ENCODE measurements at places on chromosomes 6 and 20.

DNA sequence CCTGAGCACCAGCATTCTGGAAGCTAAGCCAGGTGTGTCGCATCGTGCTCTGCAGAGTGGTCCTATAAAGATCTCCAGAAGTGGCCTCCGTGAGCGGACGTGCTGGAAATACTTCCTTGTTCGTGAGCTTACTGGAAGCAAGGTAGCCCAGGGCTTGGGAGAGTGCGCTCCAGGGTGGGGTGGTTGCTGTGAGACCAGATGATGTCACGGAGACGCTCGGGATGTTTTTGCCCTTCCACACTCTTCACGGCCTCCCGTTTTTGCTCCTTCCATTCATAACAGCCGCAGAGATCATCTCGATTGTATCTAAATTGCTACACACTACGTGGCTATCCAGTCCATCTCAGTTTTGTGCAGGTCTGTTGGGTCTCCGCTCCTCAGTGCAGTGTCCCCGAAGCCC lies 373.4 kb downstream of the THBS2 start:
- no peak for DNase-seq

- no peak for DNase-seq
Measured at GRCh38 chr20:32565735-32566032, 19.4 kb downstream of the NOL4L start.

DNA sequence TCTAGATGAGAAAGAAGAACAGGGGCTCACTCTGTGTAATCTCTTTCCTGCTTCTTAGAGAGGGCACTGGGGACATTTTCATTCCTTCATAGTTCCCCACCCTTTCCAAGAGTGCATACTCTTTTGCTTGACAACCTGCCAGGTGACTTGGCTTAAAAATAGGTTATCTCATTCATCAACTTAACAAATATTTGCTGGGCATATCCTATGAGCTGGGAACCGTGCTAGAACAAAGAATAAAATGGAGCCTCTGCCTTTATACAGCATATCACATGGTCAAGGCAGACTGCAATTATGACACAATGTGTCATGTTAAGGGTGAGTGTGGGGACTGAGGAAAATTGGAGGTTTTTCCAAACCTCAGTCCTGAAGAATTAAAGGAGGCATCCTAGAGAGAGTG lies 209.8 kb upstream of the FOXA2 start:
- no peak for DNase-seq

GRCh38 chr20:44894959-44895358 lies 9.5 kb downstream of the YWHAB start:
- DNase-seq = no peak

DNA sequence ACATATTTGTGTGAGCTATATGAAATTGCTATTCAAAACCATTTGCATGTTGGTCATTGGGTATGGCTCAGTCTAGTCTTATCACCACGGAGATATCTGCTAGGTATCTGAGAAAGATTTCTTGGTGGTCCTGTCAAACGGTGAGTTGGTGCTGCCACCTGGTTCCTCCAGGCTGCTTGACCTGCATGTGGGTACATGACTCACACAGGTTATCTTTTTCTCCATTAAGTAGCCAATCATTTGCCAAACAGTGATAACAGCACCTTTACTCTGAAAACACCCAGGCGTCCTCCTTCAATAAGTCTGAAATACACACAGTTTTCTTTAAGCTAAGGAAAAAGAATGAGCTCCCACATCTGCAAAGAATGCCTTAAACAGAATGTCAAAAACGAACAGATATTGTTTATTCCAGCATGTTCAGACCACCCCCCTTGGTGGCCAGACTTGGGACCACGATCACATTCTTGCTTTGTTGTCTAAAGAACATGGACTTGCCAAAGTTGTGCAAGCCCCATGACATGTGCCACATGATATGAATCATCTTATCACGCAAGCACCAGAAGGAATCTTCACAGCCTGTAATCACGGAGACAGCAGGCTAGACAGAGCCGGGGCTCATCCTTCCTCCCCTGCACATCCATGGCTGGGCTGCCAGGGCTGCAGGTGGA lies 200.7 kb upstream of the THBS2 start:
- no peak for DNase-seq

DNA sequence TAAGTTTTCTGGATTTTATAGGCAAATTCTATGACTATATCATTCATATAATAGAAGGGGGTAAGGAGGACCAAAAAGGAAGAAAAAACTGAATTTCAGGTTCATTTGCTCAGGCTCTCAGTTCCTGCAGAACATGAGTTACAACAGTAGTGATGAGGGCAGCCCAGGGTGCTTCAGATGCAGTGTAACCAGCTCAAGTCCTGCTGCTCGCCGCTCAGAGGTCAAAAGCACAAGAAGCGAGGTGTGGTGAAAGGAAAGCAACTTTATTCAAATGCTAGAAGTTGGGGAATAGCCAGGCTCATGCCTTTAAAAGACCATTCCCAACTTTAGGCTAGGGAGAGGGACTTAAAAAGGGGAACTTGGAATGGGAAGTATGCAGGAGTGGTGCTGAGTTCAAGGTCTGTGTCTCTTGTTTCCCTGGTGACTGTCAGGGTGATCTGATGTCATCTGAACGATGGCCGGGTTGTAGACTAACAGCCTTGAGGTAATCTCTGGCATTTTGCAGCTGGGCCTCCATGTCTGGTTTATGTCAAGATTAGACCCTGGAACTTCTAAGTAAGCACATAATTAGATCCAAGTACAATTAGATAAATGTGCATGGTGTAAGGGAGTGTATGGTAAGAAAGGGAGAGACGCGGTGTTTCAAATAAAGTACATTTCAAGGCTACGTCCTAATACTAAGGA lies 14.5 kb upstream of the SEC63 start:
- DNase-seq = no peak

GRCh38 chr6:6091608-6092002 lies 84.9 kb upstream of the NRN1 start:
- DNase-seq = no peak

- no peak for DNase-seq
Measured at GRCh38 chr6:113362301-113363047, 494.7 kb upstream of the MARCKS start.

GRCh38 chr6:140071601-140072062 lies 697.2 kb upstream of the CITED2 start:
- no peak for DNase-seq

GRCh38 chr20:53050338-53050737 lies 78.2 kb downstream of the TSHZ2 start:
- no peak for DNase-seq

DNA sequence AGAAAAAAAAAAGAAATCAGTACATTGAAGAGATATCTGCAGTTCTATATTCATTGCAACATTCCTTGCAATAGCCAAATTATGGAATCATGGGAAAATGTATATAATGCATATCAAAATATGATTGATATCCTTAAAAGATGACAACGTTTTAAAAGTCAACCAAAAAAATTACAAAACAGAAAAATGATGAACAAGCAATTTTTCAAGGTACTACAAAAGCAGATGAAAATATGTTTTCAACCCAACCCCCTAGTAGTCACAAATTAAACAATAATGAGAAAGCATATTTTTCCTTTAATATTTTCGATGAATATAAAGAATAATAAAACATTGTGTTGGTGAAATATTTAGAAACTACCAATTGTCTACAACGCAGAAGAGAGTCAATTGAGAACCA lies 497.6 kb downstream of the MEI4 start:
- no peak for DNase-seq

Measured in KBM-7 (cell line).